NCI-H2081 treated with DMSO at 0.1 percent for 48 hours (cell line): ENCODE measurements at places on chromosomes 5 and 9.

DNA sequence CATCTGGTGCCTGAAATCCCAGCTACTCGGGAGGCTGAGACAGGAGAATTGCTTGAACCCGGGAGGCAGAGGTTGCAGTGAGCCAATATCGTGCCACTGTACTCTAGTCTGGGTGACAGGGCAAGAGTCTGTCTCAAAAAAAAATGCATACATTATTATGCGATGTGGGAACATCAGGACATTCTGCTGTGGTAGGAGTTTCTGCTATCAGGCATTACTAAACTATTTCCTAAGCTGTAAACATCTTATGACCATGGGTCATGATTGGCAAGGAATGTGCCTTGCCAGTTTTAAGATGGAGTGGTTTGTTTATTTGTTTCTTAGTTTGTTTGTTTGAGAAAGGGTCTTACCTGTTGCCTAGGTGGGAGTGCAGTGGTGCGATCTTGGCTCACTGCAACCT is 45.1 kb upstream of the FAM120A start:
- no peak for DNase-seq

- DNase-seq = no peak
These were observed 106.6 kb downstream of the RGS3 start for GRCh38 chr9:113570106-113570505.

- DNase-seq = no peak
These were observed 154.5 kb downstream of the YIPF5 start for GRCh38 chr5:144015961-144016360.

DNA sequence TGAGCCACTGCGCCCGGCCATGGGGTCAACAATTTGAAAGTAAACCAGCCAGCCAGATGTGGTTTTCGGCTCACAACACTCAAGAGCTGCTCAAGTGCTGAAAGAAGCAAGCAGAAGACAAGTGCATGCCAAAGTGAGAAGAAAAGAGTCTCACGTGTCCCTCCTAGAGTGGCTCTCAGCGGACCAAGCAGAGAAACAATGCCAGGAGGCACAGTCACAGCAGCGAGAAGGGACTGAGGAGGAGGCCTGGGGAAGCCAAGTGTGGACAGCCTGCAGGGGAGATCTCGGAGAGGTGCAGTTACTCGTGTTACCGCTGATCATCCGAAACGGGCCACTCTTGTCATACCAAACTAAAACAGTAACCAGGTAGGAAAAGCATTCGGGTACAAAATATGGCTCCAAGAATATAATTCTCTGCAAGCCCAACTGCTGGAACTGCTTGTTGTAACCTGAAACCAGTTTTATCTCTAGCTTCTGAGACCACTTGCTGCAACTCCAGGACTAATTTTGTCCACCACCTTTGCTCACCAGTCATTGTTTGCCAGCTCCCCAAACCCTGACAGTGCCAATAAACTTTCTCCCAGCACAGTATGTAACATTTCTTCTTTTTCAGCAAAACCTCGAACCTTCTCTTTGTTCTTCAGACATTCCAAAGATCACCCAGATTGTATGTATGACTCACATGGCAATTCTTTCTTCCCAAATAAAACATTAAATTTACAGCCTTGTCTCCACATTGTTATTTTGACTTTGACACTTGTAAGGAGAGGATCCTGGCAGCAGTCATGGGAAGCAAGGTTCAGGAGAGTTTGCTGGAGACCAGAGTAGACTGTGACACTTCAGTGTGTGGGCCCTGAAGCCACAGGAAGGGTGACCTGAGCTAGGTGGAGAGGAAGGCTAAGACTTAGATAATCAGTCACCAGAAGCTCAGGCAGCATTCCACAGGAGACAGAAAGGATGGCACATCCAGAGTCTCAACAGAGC is 6.3 kb downstream of the SLC35D2 start:
- no peak for DNase-seq

DNA sequence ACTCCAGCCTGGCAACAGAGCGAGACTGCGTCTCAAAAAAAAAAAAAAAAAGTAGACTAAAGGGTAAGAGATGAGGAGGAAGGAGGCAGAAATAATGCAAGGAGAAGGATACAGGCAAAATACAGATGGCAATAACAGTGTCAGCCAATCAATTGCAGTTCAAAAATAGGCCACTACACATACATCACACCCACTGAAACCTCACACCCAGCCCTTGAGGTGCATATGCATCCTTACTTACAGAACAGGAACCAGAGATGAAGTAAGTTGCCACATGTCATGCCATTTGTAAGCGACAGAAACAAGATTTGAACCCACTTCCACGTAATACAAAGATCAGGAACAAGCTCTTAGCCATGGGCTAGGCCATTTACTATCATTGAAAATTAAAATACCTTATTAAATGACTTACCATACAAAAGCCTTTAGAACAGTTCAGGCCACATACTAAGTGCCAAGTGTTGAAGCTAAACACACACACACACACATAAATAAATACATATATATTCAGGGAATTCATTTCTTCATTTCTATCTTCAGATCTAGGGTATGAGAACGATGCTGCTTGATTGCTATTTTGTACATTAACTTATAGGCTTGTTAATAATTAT is 98.4 kb downstream of the FNBP1 start:
- DNase-seq = no peak

GRCh38 chr5:176388003-176388443 is 375 bp downstream of the NOP16 start:
- no peak for DNase-seq

- no peak for DNase-seq
These were observed 47.4 kb downstream of the NDUFS4 start for GRCh38 chr5:53607886-53608285.

GRCh38 chr9:109939698-109940342 is 159.8 kb downstream of the PALM2AKAP2 start:
- no peak for DNase-seq

GRCh38 chr9:138118601-138119071 is 241.1 kb downstream of the CACNA1B start:
- DNase-seq = no peak

- DNase-seq = no peak
These were observed 30.1 kb downstream of the TSPAN17 start for GRCh38 chr5:176677209-176677939.

GRCh38 chr5:82679660-82680059 is 397.5 kb downstream of the TMEM167A start:
- no peak for DNase-seq

DNA sequence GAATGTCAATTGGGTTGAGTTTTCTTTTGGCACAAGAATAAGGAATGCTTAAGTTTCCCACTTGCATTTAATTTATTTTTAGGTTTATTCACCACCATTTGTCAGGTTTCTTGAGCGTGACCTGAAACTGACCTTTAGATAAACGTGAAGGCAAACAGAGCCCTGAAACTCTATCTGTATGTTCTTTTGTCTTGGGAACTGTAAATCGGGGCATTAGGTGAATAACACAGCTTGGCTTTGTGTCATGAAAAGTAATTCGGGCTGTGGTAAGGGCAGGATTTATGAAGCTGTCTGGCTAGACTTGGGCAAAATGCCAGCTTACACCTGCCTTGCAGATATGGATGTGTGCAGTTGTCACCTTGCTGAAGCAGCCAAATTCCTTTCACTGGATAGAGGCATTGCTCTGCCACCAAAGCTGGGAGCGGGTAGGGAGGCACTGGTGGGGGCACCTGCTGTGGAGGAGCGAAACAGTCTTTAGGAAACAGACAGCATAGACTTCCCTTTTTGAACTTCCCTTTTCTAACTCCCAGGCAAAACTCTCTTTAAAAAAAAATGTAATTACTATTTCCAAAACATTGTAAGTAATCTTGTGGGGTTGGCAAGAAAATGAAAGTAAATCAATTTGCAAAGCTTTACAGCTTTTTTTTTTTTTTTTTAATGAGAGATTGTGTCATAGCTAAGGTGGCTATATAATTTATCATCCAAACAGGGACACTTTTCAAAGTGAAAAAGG is 545.2 kb downstream of the CSNK1G3 start:
- peak; percentile 80 for DNase-seq

- no peak for DNase-seq
These were observed 42.7 kb upstream of the CPLX2 start for GRCh38 chr5:175828651-175829050.

DNA sequence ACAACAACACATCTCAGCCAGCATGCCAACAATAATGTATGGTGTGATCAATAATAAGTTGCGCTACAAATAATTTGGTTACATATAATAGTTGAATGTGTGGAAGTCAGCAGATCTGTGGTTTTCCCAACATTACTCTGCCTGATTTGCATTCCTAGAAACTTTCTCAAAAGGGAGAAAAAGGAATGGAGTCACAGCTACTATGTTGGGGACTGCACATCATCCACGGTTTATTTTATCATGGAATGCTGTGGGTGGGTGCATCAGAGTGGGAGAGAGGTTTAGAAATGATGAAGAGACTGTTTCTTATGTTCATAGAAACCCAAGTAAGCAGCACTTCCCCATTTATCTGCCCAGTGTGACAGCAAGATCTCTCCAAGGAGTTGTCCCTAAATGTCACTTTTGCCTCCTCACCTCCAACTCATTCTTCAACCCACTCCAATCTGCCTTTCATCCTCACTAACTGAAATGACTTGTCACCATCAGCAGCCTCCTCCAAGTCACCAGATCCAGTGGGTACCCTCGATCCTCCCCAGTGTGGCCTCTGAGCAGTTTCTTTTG is 2.8 kb upstream of the SPOCK1 start:
- no peak for DNase-seq

DNA sequence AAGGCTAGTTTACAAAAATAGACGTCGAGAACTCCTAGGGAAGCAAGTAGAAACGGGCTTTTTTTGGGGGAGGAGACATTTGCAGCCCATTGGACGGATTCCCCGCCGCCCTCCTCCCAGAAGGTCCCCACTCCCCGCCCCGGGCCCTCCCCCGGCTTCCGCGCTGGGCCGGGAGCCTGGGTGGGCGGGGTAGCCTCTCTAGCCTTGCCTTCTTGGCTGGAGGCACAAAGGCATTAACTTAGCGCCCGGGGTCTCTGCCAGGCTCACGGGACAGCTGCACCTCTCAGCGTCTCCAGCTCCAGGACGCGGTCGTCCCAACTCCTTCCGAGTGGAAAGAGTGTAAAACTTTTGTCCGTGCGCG is at the start of gene DMRTA1:
Gene DMRTA1, plus strand, starts transcription at position 236 of the 361 bp plus-strand sequence. CDS start 242 bp downstream, outside the sequence.
- peak; percentile 51 for DNase-seq

GRCh38 chr5:119309326-119309725 is 46.5 kb upstream of the TNFAIP8 start:
- DNase-seq = no peak

- DNase-seq = no peak
These were observed 291.9 kb upstream of the IRX1 start for GRCh38 chr5:3303777-3304176.

DNA sequence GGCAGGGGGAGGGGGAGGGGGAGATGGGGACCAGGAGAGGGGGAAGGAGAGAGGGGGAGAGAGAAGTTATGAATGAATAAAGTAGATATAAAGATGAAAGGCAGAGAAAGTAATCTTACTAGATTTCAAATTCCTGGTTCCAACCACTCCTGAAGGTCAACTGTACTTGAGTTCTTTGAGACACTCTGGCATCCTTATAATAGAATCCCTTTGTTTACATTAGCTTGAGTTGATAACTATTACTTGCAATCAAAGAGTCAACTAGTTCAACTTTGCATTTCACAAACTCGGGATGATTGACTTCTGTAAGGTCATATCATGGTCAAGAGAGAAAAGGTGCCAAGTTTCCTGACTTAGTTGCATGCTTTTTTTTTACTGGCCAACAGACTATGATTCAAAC is 42.2 kb downstream of the BAAT start:
- DNase-seq = no peak

- no peak for DNase-seq
These were observed 1.9 kb downstream of the RAI14 start for GRCh38 chr5:34657988-34658387.

DNA sequence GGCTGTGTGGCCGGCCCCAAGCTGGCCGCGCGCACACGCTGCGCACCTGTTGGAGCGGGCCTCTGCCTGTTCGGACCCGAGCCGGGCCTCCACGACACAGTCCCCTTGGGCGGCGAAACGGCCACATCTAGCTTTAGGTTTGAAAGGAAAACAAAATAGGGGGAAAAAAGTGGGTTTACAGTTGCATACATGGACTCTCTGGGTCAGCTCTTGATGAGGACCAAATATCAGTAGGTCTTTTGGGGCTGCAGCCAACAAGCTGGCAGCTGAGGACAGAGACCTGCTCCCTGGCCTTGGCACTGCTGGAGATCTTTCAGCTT is 20.7 kb downstream of the IGIP start:
- DNase-seq = no peak

GRCh38 chr5:127014573-127014972 is 15.8 kb downstream of the MARCHF3 start:
- DNase-seq = no peak

DNA sequence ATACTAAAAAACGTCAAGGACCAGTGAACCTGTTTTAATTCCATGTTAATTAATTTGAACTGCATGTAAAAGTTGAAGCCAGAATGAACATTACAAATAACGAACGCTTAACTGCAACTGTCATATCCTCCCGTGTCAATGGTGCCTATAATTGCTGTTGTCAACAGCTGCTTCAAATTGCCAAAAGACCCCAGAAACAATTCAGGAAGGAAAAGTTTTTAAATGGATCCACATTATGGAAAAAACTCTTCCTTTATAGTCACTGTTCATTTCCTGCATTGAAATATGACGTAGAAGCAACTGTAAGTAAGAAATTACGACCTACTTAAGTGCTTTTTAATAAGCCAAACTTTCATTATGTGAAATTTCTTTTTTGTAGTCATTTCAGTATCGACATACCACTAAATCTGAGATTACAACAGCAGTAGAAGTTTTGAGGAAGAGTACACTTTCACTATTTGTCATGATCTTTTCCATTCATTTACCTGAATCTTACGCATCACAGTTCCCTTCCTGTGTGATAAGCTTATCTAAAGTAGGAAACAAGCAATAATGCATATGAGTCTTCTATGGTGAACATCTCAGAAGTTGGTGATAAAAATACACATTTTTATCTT is 37.8 kb downstream of the MEF2C start:
- no peak for DNase-seq

GRCh38 chr5:139600336-139600949 is 39.3 kb downstream of the UBE2D2 start:
- DNase-seq = no peak

DNA sequence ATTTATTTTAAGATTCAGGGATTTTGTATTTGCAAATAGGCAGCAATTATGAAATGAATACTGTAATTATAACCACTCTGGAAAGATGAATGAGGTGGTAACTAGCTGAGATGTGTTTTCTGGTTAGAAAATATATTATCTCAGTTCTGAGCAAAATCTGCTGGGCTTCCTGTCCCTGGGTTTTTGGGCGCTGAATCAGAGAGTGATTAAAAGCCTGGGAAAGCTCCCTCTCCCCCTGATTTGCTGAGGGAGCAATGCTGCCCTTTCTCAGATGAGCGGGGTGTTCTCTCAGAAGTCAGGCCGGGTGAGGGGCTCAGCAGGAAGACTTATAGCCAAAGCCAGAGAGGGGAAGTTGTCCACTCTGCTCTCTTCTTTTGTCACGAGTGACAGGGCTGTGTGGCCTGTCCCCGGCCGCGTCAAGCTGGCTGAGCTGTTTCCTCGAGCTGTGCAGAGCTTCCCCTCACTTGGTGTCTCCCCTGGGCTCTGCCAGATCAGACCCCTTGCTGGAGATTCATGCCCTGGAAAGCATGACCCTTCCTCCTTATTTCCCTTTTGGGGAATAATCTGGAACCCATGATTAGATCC is 39.8 kb upstream of the PITX1 start:
- DNase-seq = peak; percentile 14

GRCh38 chr5:8770431-8770830 is 775.4 kb downstream of the SEMA5A start:
- no peak for DNase-seq

- DNase-seq = no peak
These were observed 11.8 kb upstream of the ACTBL2 start for GRCh38 chr5:57494104-57495098.

- DNase-seq = no peak
These were observed 44.6 kb upstream of the SHOC1 start for GRCh38 chr9:111839387-111839786.
